ENCODE measurements at places on chromosomes 1 and 21.

DNA sequence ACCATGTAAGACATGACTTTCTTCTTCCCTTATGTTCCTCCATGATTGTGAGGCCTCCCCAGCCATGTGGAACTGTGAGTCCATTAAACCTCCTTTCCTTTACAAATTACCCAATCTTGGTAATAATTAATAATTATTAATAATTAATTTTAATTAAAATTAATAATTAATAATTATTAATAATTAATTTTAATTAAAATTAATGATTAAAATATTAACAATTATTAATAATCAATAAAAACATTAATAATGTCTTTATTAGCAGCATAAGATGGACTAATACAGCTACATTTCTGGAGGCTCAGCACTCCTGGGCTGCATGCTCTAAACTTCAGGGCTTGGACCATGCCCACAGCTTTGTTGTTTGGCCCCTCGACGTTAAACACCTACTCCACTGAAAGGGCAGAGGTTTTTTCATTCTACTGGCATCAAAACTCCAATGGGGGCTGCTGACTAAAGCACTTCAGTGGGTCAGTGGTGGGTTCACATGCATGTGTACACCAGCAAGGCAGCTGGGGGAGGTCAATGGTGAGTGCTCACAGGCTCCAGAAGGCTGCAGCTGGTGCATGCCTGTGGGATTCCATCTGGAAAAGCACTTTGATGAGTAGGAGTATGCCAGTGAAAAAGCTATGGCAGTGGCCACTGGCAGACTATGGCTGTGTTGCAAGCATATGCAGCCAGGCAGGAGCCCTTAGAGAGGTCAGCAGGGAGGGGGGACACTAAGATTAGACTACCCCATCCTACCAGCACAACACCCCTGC, 561.3 kb downstream of the NCAM2 start:
- no peak for DNase-seq

DNA sequence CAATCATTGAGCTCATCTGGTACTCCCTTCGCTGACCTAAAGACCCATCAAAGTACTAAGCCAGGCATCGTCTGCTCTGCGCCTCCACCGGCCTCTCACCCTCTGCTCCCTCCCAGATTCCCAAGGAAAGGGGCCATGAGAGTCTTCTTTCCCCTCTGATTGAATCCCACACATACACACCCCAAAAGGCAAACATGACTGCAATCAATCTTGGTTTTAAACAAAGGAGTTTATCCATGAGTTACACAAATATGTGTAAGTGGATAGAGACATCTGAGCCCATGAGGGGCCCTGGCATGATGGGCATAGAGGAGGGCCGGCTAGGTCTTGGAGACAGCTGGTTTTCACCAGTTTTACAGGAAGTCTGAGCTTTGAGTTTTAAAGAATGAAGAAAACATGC, 50.9 kb downstream of the CAPN2 start:
- DNase-seq: no peak

- DNase-seq: no peak
These were observed 43.4 kb downstream of the FHAD1 start for GRCh38 chr1:15290382-15290781.

GRCh38 chr1:213724640-213725536, 262.9 kb upstream of the PROX1 start:
- no peak for DNase-seq

GRCh38 chr1:210855440-210855839, 278.5 kb downstream of the KCNH1 start:
- no peak for DNase-seq

DNA sequence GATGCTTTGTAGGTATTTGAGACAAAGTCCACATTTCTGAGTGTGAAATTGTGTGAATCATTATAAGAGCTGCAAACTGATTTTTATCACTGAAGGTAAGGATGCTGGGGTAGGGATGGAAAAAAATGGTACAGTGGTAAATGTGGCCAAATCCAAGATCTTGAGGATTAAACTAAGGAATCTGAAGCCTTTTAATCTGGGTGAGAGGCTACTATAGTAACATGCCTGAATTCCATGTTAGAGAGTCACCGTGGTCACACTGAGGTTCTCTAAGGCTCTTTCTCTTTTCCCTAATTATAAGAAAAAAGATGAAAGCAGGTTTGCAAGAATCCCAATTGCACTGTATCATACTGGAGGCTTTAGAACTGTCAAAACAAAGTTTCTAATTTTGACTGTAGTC, 17.6 kb downstream of the PTGER3 start:
- DNase-seq: no peak

- no peak for DNase-seq
These were observed 215.9 kb downstream of the DISC1 start for GRCh38 chr1:231842441-231842840.

DNA sequence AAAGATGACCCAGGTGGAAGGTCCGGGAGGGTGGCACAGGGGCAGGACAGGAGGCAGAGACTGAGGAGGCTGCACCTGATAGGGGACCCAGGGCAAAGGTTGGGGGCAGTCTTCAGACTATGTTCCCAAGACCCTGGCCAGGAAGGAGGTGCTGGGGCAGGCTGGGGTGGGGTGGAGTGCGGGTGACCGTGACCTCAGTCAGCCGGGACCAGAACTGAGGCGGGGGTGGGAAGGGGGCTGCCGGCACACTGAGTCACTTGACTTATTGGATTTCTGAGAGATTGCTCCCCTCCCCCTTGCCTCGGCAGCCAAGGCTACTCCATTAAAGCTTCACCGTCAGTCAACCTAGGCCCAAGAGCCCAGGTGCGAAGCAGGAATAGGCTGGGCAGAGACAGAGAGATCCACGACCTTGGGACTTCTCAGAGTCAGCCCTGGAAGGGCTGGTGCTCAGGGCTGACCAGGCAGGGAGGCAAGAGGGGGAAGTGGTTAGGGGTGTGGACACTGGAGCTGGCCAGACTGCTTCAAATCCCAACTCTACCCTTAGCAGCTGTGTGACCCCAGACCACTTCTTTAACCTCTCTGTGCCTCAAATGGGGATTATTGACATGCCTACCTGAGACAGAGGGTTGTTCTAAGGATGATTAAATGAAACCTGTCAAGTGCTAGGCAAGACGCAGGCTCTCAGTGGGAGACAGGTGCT, 47.9 kb upstream of the LAPTM5 start:
- DNase-seq: no peak

GRCh38 chr1:64484651-64485050, 14.7 kb downstream of the CACHD1 start:
- DNase-seq: no peak

DNA sequence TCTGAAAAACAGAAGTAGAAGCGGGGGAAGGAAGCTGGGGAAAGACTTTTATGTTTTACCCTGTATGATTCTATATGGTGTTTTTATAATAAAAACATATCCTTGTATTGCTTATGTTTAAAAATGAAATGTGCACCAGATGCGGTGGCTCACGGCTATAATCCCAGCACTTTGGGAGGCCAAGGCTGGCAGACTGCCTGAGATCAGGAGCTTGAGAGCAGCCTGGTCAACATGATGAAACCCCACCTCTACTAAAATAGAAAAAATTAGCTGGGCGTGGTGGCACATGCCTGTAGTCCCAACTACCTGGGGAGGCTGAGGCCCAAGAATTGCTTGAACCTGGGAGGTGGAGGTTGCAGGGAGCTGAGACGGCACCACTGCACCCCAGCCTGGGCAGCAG, 155.4 kb downstream of the SMYD3 start:
- no peak for DNase-seq

DNA sequence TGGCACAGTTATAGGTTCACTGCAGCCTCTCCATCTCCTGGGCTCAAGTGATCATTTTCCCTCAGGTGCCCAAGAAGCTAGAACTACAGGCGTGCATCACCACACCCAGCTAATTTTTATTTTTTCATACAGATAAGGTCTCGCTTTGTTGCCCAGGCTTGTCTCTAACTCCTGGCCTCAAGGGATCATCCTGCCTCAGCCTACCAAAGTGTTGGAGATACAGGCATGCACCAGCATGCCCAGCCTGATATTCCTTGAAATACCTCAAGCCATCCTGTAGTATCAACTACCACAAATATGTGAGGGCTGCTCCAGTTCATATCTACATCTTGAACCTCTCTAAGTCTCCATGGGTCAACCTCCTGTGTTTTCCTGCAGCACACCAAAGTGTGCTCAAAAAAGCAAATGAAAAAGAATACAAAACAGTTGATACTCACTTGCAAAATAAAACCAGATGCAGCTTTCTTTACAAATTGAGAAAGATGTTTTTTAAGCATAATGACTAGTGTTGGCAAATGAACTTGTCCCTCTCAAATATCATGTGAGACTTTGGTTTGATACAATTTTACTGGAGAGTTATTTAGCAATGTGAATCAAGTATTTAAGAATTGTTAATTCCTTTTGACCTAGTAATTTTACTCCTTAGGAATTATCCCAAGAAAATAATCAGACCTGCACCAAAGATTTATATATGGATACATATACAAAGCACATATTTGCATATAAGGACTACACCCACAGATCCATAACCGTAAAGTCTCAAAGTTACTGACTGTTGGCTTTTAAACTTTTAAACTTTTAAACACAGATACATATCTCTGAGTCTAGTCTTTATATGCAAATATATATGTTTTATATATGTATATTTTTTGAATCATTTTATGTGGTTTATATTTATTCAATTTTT, 197.7 kb downstream of the NRIP1 start:
- no peak for DNase-seq

DNA sequence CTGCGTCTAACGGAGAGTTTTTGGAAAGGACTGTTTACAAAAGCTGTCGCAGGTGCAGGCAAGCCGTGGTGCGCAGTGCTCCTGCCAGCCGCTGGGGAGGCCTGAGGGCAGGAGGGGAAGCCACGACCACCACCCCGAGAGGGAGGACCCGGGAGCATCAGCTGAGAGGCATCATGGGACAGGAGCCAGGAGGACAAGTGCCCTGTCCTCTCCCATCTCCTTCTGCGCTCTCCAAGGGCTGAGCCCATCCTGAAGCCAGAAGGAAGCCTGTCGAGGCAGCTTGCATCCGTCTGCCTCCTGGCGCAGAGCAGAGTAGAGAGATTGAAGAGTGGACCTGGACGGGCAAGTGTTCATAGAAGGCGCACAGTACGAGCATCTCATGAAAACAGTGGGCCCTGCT, 310.9 kb downstream of the KIF26B start:
- no peak for DNase-seq

DNA sequence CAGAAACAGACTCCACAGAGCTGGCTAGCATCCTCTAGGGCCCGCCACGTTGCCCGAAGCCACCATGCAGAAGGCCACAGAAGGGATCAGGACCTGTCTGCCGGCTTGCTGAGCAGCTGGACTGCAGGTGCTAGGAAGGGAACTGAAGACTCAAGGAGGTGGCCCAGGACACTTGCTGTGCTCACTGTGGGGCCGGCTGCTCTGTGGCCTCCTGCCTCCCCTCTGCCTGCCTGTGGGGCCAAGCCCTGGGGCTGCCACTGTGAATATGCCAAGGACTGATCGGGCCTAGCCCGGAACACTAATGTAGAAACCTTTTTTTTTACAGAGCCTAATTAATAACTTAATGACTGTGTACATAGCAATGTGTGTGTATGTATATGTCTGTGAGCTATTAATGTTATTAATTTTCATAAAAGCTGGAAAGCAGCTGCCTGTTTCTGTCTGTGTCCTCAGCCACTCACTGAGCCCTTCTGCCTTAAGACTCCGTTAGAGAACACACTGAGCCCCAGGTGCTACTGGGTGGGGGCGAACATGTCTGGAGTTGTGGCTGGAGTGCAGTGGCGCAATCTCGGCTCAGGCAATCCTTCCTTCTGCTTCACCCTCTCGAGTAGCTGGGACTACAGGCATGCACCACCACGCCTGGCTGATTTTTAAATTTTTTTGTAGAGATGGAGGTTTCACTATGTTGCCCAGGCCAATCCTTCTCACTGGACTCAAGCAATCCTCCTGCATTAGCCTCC, 14.8 kb downstream of the MFSD2A start:
- no peak for DNase-seq

DNA sequence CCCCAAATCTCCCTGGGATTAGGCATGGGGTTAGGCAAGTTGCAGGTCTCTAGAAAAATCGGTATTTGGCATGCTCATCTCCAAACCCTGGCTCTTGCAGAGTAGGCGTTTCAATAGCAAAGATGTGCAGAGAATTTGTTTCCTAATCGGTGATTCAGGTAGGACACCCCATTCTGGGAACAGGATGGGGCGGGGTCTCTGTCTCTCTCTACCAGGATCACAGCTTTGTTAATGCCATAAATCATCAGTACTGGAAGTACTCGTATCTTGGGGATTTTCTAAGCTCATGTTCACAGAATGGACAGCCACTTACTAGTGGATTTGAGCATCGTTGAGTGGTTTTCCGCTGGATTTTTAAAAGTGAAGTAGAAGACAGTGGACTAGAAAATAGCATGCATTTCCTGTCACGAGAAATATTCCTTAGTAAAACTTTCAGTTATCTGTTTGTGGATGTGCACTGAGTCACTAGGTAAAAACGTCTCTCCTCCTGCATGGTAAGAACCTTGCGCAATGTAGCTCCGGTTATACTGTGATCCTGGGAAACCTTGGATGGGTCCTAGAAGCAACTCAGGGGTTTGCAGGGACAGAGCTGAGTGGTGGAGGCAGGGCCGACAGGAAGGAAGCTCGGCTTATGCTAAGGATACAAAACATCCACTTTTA, 5.1 kb downstream of the TMEM51 start:
- no peak for DNase-seq

GRCh38 chr1:1989102-1989542, 14.5 kb downstream of the CFAP74 start:
- DNase-seq: no peak

- no peak for DNase-seq
These were observed 27.0 kb upstream of the ZFP69B start for GRCh38 chr1:40423264-40423642.

- no peak for DNase-seq
These were observed 26.0 kb upstream of the ESRRG start for GRCh38 chr1:216749232-216749631.

DNA sequence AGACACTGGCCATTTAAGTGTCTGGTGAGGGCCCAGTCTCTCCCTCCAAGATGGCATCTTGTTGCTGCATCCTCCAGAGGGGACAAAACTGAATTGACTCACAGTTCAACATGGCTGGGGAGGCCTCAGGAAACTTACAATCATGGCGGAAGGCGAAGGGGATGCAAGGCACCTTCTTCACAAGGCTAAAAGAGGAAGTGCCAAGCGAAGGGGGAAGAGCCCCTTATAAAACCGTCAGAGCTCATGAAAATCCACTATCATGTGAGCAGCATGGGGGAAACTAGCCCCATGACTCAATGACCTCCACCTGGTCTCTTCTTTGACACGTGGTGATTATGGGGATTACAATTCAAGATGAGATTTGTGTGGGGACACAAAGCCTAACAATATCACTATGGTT, 280.1 kb downstream of the HHAT start:
- no peak for DNase-seq

DNA sequence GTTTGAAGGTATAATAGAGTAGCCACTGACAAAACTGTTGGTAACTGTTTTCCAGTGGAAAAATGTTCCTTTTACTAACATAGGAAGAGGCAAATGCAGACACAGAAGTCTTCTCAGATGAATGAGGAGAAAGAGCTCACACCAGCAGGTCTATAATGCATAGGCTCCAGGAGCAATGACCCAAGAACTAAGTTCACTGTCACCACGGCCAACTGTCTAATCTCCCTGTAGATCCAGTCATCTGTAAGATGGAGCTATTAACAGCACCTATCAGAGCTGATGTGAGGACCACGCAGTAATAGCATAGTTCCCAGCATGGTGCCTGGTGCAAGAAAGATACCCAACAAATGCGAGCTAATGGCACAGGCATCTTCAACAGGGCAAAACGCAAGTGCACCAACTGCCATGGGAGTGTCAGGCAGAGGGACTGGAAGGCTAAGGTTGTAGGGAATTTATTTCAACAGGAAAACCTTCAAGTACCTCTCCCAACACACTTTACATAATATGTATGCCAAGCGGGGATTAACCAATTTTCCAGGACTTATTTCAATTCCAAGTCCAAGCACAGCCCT, 12.9 kb downstream of the GNB1 start:
- DNase-seq: no peak

All from stimulated activated CD4-positive, alpha-beta T cell treated with anti-CD3 and anti-CD28 coated beads, Interleukin-1b, Interleukin-23, amount 100 ng/mL, for 24 hours (primary cell).